ENCODE measurements at places on chromosomes 13 and 19. TPM values are rescaled to one million over a fixed set of nuclear protein-coding genes. Genes with fewer than 3 reads are reported as not detected.

GRCh38 chr13:96112936-96113335 is 23.0 kb downstream of the HS6ST3 start:
- no peak for ATAC-seq

GRCh38 chr19:4454747-4455718 is 2.6 kb downstream of the UBXN6 start:
- ATAC-seq: no peak

DNA sequence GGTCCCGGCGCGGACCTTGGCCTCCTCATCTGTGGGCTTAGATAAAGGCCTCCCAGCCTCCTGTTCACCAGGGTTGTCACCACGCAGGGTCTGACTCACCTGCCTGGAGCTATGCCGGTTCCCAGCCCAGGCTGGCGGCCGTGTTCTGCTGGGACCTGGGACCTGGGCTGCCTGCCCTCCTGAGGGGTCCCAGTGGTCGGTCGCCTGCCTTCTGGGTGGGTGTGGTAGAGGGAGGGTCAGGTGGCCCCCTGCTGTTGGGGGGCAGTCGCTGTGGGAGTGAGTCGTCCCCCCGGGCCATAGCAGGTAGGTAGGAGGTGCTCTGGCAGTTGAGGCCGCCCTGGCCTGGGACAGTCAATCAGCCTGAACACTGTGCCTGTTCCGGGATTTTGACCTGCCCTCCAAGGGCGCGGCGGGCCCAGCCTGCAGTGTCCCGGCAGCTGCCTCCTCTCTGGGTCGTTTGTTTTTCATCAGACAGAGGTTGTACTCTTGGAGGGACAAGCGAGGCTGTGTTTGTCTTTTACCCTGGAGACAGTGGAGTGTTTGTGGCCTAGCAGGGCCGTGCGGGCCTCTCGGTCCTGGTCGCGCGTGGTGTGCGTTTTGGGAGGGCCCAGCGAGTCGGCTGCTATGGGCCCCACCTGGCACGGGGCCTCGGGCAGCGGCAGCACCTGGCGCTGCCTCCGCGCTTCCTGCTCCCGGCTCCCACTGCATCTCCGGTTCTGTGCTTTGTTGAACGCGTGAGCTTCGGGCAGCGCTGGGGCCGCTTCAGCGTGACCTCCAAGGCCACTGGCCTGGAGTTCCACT is 2.6 kb downstream of the ADAT3 start:
- no peak for ATAC-seq

GRCh38 chr13:44574466-44574855 is 1.7 kb downstream of the TSC22D1 start:
- ATAC-seq: no peak

The ZNF626 gene
- 13.7 TPM for total RNA-seq

The SPRED3 gene
- total RNA-seq: 14.4 TPM

The ELANE gene
- total RNA-seq: not detected

The STARD13 gene
- 2.3 TPM for total RNA-seq

The SIGLEC11 gene
- not detected for total RNA-seq

The ZNF583 gene
- 3.6 TPM for total RNA-seq

The KIR2DL3 gene
- not detected for total RNA-seq

The ATP12A gene
- 0.13 TPM for total RNA-seq

The ZNF765 gene
- total RNA-seq: 15.8 TPM
